ENCODE measurements at places on chromosomes 7 and 10.

DNA sequence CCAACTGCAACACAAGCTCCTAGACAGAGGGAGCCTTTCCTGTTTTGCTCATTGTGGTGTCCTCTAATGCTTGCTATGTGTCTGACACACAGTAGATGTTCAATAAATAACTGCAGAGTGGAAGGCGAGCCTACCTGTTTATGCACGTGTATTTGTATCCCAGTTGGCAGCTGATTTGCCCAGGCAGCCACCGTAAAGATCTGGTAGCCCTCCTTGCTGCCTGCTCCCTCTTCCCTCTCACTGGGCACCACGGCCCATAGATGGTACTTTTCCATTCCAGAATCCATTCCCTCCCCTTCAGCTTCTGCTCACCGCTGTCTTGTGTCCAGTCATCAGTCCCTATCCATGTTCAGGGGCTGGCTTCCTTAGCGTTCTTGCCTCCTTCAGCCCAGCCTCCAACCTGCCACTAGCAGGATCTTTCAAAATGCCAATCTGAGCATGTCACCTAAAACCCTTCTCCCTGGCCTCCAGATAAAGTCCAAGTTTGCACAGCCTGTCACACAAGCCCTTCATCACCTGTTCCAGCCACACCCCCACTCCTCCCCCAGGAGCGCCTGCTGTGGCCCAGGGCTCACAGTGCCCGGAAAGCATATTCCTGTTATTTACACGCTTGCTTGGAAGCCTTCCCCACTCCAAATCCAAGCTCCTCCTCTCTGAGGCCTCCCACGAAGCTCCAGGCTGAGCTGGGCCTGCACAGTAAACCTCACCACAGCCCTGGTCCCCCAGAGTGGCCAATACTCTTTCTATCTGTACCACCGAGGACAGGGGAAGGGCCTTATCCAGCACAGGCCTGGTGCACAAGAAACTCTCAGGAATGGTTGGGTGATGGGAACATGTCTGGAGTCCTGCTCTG lies 21.0 kb downstream of the ZCCHC24 start:
- no peak for DNase-seq

- no peak for DNase-seq
Observed at GRCh38 chr7:103576641-103577040, 130.6 kb upstream of the SLC26A5 start.

DNA sequence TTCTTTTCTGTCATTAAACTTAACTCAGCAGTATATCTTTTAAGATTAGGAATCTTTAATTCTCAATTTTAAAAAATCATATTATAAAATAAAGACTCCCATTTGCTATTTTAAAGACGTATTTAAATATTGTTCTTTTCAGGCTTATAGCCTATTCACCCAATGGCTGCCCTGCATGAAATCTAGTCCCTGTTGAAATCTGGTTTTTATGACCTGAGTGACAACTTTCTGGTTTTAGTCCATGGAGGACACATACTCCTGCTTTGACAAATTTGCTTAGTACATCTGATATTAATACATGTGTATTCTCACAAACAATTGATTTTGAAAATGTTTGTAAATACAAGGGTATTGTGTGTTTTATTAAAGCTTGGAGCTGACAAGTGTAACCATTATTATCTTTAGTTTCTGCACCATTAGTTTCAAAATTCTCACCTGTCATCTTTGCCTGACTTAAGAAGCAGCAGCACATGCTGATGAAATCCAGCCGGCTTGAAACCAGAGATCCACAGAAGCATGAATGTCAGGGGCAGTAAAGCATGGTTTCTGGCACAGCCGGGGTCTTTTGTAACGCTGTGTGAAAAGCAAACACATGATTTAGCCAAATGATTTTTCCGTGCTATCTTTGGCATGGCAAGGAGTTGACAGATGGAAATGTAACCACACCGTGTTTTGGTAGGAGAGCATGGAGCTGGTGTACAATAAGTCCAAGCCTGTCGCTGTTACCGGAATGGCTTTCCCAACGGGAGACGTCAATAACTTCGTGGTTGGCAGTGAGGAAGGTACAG lies 262.8 kb downstream of the DYNC1I1 start:
- DNase-seq: no peak

GRCh38 chr7:23105086-23105643 lies 420 bp upstream of the KLHL7 start:
- DNase-seq: no peak

GRCh38 chr10:18879284-18879683 lies 169.3 kb upstream of the MALRD1 start:
- no peak for DNase-seq

GRCh38 chr10:70499836-70500167 lies 21.2 kb downstream of the PALD1 start:
- DNase-seq: no peak

DNA sequence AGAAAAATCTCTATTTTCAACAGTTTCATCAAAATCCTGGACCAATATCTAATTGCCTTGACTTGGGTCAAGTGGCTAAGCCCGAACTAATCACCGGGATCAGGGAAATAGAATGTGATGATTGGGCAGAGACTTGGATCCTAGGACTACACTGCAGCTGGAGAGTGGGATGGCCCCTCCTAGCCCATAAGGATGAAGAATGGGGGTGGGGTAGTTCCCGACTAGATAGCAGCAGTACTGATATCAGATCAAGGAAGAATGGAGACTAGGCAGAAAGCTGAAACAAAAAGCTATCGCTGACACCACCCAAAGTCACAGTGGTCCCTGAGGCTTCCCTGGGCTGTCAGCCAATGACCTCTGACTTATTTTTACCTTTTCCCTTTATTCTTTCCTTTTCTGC lies 160.4 kb upstream of the PHYHIPL start:
- DNase-seq: no peak

DNA sequence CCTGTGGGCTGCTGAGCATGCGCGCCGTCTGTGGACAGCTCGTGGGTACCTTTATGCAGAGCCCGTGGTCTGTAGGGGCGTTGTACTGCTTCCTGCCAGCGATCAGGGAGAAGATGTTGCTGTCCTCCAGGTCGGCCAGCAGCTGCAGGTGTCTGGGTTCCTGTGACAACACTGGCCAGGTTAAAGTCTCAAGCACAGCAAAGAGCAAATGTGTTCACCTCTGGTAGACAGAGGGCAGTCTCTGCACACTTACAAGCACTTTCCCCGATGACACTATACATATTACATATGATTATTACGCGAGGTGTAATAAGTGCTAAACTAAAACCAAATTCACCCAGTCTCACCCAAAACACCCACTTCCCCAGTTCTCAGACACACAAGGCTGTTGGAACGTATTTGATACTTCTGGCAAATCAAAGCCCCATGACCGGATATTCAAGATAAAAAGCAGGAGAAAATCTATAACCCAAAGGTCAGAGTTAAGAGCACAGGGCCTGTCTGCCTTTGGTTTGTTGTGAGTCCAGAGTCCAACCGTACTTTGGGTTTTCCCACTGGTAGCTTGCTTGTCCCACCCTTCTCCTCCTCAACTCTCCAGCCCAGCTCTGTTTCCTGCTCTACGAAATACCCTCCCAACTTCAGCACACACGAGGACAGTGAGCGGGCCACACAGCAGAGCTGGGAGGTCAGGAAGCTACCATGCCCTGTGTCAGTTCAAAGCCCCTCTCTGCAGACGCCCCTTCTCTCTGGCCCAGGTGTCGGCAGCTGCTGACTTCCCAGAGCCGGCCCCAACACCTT lies 49.7 kb upstream of the DDC start:
- no peak for DNase-seq

GRCh38 chr10:16116404-16117304 lies 256.3 kb upstream of the MINDY3 start:
- DNase-seq: no peak

GRCh38 chr7:101171442-101171837 lies 6.1 kb upstream of the VGF start:
- DNase-seq: no peak

DNA sequence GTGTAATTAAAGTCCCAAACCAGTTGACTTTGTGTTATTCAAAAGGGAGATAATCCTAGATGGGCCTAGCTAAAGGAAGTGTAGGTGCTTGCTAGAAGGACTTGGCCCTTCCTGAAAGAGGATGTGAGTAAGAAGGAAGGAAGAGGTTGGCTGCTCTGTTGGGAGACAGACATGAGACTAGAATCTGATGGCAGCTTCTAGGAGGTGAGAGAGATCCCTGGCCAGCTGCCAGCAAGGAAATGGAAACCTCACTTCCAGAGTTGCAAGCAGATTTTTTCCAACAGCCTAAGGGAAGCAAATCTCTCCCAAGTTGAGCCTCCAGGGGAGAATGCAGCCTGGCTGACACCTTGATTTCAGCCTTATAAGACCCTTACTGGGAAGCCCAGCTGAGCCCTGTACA lies 368.4 kb upstream of the ZMIZ1 start:
- DNase-seq: no peak

DNA sequence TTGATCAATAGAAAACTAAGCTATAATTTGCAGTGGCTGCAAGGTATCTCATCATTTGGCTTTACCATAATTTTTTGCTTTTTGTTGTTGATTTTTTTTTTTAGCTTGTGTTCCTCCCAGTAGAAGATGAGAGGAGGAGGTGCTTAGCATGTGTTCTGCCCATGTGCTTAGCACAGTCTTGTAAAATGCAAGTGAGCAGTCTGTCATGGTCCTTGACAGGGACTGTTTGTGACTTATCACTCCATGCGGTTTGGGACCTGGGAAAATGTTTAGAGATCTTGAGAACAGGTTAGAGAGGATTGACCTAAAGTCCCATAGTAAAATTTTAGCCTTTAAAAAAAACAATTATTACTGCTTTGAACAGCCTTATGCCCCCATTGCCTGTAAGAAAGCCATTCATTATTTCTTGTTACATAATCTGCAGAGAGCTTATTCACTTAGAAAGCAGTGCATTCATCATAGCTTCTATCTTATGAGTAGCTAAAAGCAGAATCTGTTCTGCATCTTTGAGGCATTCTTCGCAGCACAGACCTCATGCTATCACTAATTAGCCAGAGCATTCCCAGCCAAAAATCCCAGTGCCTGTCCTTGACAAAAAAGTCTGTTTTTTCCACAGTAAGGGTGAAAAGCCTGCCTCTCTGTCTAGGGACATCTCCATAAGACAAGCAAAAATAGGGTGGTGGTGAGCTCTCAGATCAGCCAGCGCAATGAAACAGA lies 748.7 kb upstream of the GALNT17 start:
- DNase-seq: no peak

DNA sequence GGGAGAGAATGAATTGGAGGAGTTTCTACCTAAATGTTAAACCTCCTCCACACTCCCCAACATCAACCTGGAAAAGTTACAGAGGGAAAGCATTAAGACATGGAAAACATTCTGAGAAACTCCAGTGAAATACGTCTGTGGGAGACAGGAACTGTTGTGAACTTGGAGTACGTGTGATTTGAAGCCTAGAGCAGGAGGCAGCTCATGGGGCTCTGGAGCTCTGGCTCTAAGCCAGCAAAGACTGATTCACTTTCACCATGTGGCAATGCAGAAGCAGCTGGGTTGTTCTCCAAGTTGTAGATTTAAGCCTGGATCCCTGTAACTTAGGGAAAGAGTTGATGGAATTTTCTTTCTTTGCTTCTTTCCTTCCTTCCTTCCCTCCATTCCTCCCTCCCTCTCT lies 503.2 kb downstream of the NRG3 start:
- no peak for DNase-seq

GRCh38 chr7:118664498-118664897 lies 440.0 kb downstream of the ANKRD7 start:
- no peak for DNase-seq

DNA sequence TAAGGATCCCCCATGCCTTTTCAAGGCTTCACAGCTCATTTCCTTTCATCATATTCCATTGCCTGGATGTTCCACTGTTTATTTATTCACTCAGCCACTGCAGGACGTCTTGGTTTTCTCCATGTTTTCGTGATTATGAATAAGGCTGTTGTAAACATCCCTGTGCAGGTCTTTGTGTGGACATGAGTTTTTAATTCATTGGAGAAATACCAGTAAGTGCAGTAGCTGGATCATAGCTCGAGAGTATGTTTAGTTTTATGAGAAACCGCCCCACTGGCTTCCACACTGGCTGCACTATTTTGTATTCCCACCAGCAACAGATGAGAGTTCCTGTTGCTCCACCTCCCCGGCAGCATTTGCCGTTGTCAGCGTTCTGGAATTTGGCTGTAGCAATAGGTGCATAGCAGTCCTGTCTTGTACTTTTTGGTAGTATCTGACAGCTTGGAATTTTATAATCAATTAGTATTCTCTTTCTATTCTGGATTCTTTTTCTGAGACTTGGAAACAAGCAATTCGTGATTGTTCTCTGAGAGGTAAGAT lies 269.9 kb upstream of the PITRM1 start:
- no peak for DNase-seq

DNA sequence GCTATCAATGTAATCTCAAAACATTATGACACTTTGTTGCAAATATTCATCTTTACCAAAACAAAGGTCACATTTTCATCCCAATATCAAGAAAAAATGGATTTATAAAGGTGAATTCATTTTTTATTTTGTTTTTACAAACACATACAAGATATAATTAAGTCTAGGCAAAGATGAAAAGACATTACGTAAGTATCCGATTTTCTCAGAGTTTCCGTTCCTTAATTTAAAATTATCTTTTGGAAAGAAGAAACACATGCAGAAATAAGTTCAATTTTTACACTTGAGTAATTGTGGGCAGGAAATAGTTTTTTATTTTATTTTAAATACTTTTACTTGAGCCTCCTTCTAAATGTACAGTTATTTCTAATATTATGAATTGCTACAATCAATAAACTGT lies 24.6 kb downstream of the RTKN2 start:
- no peak for DNase-seq

GRCh38 chr7:11613292-11613930 lies 218.6 kb downstream of the THSD7A start:
- no peak for DNase-seq

DNA sequence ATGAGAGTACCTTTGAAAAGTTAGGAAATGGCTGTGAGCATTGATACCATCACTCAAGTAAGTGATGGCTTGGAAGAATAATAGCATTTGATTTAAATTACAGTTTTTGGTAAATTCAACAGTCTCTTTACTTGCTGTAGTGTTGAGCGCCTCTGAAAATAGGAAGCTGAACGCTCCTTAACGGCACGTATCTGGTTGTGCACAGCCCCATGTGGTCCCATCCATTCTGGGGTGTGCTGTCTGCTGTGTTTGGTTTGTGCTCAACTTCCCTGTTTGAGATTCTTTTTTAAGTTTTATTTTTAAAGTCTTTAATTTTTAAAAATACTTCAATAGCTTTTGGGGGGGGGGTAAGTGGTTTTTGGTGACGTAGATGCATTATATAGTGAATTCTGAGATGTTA lies 51.5 kb downstream of the DNAJB6 start:
- no peak for DNase-seq

GRCh38 chr10:129676014-129676413 lies 209.0 kb downstream of the MGMT start:
- DNase-seq: no peak

DNA sequence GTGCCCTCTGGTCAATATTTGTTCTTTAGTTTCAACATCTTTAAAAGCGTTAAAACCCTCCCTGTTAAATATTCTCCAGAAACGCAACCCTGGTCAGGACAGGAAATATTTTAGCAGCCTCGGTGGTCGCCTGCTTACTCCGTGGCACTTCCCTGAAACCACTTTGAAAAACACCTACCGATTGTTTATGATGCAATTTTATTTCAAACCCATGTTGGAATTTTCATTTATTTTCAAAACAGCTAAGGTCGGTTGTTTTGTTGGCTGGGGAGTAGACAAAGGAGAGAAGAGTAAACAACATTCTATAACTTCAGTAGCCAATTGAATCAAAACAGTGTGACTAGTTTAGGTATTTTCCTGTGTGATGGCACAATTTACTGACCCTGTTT lies 733 bp upstream of the RBP4 start:
- DNase-seq: no peak

All from stimulated activated CD8-positive, alpha-beta memory T cell treated with anti-CD3 and anti-CD28 coated beads, Interleukin-12 subunit alpha, Interleukin-12 subunit beta, amount 100 ng/mL, for 4 hours (primary cell).